ENCODE measurements at places on chromosomes 2 and 18.
A peak's percentile ranks its signal among the peaks of the same experiment; 100 is the strongest.

- DNase-seq: no peak
These were observed 26.5 kb downstream of the EIF4E2 start for GRCh38 chr2:232576995-232577394.

DNA sequence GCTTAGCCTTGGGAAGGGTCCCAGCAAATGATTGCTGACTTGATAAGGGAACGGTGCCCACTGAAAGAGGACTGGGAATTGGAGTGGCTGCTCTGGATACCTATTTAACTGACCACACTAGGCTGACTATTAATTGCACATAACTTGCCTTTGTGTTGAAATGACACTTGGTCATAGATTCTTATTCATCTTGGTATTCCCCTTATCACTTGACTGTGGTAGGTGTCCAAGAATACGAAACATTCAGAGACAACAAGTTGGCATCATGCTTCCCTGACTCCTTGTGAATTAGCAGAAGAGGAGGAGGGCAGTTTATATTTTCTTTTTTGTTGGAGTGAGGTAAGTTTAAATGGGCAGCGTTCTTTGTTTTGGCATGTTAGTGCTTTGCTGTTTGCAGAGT, 13.4 kb downstream of the FMNL2 start:
- DNase-seq: no peak

GRCh38 chr2:198615972-198616371, 811.6 kb downstream of the PLCL1 start:
- peak; percentile 11 for DNase-seq

DNA sequence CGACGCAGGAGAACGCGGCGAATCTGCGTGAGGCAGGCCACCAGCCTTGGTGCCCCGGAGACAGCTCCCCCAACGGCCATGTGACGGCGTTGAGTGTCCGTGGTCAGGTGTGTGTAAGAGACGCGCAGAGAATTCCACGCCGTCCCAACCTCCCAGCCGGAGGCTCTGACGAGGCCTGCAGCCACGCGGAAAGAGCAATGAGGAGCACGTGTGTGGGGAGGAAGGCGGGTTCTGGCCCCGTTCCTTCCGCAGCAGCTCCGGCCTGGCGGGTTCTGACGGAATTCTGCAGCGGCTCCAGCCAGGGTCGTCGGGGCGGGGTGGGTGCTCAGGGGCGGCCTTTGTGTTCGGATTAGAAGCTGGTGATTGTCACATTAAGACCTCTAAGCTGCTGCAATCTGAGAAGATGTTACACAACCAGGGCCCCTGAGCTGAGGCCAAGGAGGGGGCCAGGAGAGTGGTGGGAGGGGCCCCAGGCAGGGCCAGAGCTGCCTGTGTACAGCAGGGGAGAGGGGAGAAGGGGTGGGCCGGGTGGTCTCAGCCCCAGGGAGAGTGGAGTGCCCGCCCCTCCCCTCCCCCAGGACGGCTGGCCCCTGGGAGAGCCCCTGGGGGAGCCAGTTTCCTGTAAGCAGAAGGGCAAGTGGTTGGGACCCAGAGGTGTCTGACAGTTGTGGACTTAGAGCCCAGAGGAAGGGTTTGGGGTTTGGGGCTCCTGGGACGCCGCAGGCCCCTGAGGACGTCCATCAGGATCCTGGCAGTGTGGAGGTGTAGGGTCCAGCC, 5.1 kb upstream of the GAL3ST2 start:
- DNase-seq: no peak

DNA sequence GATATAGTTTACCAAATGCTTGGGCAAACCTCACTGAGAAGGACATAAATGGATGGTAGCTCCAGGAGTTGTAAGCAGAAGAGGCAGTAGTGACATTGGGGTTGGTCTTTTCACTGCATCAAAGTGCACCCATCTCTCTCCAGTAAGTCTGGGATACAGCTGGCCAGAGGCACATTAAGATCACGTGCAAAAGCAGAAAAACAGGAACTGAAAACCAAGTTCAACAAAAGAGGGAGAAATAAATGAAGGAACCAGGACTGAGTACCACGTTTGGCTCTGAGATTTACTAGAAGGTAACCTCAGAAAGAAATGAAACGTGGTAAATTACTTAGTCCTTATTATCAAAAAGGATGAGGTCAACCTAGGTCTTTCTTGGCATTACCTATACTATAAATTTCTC, 259.2 kb downstream of the OSR1 start:
- no peak for DNase-seq

DNA sequence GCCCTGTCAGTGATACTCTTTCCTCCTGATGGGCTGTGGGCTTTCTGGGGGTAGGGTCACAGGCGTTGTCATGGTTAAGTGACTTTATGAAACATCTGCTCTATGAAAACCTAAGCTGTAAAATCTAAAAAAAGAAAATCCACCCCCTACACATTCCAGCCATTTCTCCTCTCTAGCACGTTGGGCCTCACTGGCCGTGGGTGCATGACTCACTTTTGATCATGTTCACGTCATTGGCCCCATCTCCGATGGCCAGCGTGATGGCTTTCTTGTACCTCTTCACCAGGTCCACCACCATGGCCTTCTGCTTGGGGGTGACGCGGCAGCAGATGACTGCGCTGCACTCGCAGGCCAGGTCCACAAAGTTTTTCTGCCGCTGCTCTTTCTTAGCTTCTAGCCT, 39.3 kb upstream of the NARS1 start:
- DNase-seq: no peak

DNA sequence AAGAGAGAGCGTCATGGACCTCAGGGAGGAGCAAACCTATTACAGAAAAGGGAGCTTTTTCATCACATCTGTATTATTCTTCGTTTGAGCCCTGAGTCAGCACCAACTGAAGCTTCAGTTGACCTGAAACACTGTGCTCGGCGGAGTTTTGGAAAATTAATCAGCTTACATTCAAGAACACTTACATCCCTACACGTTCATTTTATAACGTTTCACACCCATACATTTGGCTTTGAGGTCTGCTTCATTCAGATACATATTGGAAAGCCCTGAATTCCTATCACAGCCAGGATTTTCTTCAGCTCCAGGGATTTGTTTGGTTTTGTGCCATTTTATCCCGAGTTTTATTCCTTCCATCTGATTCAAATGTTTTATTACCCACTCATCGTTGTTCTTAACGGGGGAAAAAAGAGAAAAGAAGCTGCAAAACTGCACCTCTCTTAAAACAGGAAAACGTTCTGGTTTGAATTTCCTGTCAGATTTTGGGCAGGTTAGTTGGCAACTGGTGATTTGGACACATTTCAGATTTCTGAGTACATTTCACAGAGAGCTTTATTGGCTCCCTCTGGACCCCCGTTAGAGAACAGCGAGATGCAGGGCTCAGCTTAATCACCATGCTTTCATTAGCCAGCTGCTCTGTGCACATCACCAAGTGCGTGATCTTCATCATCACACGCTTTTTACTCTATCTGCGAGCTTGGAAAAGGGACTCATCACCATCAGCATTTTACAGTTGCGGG, 88.8 kb downstream of the CDC42EP3 start:
- DNase-seq: no peak

GRCh38 chr2:229083606-229084340, 187.3 kb downstream of the PID1 start:
- DNase-seq: no peak

GRCh38 chr2:153487448-153487847, 8.9 kb upstream of the RPRM start:
- no peak for DNase-seq

- peak; percentile 86 for DNase-seq
These were observed 4.2 kb upstream of the PAX8 start for GRCh38 chr2:113282747-113283533.
